ENCODE measurements at places on chromosomes 12 and 14.

DNA sequence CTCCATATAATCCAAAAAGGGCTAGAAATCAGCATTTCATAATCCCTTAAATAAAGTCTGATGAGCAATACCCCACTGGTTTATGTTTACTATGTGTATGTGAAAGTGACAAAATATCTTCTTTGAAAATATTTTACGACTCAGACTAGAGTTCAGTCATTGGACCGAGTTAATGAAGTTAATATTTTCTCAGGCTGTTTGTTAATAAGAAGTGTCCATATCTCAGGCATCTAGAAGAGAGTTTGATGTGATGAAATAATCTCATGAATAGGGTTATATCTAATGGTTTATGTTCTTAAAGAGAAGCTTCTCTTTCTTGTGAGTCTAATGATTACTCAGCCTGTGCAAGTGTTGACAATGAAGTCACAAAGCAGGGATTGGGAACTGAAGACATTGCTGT, 51.8 kb downstream of the WIF1 start:
- DNase-seq, result no peak

GRCh38 chr14:93369713-93370266, 22.8 kb downstream of the COX8C start:
- no peak for DNase-seq

- DNase-seq, result no peak
These were observed 37.8 kb upstream of the ATF7IP start for GRCh38 chr12:14327711-14328110.

DNA sequence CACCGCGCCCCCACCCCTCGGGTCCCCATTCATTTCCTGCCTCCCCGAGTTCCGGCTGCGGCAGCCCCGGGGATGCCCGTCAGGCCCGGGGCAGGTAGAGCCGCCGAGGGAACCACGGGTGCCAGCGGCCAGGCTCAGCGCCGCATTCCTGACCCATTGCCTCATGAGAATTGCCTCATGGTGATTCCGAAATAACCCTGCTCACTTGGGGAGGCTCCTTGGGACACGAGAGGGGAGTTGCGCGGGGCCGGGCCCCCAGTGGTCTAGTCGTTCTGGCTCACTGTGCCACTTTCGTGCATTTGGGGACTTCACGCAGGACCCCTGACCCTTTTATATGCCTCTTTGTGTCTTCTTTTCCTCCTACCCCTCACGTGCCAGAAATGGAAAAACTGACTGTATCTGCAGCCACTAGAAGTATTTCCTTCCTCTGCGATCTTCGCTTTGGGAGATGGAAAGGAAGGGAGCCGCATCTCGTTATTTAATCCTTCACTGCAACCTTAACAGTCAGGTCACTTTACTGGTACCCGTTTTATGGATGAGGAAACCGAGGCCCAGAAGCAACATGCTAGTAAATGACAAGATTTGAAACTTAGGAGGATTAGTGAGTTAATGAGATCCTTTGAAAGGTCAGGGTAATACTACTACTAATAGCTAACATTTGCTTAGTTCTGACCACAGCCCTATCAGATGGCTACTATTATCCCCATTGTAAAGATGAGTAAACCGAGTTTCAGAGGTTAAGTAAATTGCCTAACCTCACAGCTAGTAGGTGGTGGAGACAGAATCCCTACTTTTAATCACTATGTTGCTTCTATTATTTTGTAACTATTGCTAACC, 768 bp downstream of the PTPN11 start:
- DNase-seq, result no peak

DNA sequence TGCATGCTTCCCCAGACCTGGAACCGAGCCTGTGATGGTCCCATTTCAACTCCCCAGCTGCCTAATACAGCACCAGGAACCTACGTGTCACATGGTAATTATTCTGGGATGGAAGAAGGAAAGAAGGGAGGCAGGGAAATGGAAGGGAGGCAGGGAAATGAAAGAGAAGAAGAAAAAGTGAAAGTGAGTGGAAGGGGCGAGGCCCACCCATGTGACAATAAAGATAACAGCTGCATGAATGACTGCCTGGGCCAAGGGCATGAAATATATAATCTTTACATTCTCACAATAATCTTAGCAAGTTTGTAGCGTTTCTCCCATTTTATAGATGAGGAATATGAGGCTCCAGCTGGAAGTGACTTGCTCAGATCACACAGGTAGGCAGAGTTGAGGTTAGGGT, 245.0 kb upstream of the PWP1 start:
- DNase-seq, result no peak

DNA sequence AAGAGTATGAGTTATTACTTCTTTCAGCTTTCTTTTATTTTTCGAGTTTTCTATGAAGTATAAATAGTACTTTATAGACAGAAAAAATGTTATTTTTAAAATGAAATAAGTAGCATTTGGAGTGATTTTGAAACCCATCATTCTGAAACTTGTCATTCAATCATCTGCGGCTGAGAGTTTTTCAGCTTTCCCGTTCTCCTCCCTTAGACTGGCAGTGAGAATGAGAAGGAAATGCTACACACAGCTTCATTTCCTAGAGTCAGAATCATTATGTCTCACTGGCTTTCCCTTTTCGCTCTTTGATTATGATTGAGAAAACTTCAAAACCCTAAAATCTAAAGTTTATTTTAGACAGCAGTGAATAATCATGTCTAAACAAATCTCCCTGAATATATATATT, 33.7 kb upstream of the GNPNAT1 start:
- no peak for DNase-seq
